GM18507 (cell line): ENCODE measurements at places on chromosomes 7 and 10.

DNA sequence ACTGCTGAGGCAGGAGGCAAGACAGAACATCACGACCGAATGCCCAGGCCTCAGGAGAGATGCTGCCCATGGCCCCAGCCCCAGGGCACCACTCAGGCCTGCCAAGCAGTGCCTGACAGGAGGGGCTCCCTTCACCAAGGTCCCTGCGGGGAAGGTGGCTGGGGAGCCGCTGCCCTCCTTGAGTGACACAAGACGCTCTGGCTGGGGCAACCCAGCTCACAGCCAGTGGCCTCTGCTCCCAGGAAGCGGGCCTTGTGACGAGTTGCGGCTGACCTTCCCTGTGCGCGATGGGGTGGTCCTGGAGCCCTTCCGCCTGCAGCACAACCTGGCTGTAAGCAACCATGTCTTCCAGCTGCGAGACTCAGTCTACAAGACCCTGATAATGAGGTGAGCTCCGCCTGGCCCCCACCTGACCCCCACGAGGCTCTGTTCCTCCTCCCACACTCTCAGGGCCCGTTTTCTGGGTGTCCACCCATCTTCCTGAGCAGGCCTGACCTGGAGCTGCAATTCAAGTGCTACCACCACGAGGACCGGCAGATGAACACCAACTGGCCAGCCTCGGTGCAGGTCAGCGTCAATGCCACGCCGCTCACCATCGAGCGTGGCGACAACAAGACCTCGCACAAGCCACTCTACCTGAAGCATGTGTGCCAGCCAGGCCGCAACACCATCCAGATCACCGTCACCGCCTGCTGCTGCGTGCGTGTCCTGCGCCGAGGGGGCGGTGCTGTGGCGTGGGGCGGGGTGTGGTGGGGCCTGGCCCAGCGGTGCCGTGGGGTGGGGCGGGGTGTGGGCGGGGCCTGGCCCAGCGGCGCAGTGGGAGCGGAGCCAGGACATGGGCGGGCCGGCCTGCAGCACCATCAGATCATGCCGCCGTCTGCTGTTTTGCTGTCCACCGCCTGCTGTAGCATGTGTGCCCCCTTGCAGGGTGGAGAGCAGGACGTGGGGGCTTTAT is 12.8 kb downstream of the ZMIZ2 start:
- no peak for DNase-seq

- no peak for DNase-seq
Observed at GRCh38 chr10:102635377-102635776, 8.9 kb upstream of the TRIM8 start.

GRCh38 chr7:41708581-41709358 is 5.9 kb upstream of the INHBA start:
- no peak for DNase-seq

- DNase-seq, result no peak
Observed at GRCh38 chr10:34489973-34490745, 324.9 kb downstream of the PARD3 start.

- no peak for DNase-seq
Observed at GRCh38 chr7:17247357-17247756, 51.1 kb upstream of the AHR start.

DNA sequence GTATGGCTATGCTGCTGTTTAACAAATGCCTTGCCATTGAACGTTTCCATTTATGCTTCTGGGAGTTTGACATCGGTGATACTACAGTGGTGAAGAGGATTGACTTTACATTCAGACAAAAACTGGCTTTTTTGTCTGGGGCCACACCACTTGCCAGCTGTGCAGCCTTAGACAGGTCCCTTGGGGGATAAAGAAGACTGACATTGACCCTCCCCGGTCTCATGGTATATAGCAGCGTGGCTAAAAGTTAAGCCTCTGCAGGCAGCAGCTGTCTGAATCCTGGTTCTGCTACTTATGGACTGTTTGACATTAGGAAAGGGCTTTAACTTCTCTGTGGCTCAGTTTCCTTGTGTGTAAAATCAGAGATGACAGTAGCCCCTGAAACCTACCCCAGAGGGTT is 42.0 kb upstream of the PTF1A start:
- no peak for DNase-seq

GRCh38 chr7:130960208-130960988 is 226.4 kb upstream of the KLF14 start:
- DNase-seq, result no peak

DNA sequence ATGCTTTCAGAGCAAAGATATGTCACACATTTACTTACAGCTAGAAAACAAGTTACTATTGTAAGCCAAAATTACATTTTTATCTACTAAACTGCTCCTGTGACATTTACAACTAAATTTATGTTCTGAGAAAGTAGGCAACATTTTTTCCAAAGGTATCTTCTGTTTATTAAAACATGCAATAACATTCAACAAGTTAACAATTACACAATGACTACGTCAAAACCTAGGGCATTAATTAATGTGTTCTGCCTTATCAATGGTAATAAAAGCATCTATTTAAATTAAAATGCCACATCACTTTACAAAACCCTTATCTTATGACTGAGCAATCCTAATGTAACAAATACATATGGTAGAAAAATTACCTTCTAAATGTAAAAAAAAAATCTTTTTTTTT is 14.9 kb downstream of the ASZ1 start:
- no peak for DNase-seq

- no peak for DNase-seq
Observed at GRCh38 chr7:108307194-108307593, 149.0 kb downstream of the NRCAM start.

DNA sequence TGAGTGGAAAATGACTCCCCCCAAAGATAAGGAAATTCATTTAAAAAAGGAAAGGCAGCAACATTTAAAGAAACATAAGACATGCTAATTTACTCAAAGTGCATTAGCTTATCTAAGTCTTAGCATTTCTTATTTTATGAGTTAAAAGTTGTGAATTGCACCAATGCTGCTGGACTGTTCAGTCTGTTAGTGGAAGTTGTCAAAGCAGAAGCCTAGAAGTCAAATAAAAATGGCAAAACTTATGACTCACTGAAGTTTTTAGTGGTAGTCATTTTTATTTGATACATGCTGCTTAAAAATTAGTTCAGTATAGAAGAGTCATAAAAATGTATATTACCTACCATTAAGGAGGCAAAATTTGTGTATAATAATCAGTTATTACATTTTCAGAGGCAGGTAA is 90.8 kb upstream of the FGL2 start:
- DNase-seq, result no peak

GRCh38 chr10:73646598-73647041 is 5.3 kb upstream of the MYOZ1 start:
- no peak for DNase-seq

DNA sequence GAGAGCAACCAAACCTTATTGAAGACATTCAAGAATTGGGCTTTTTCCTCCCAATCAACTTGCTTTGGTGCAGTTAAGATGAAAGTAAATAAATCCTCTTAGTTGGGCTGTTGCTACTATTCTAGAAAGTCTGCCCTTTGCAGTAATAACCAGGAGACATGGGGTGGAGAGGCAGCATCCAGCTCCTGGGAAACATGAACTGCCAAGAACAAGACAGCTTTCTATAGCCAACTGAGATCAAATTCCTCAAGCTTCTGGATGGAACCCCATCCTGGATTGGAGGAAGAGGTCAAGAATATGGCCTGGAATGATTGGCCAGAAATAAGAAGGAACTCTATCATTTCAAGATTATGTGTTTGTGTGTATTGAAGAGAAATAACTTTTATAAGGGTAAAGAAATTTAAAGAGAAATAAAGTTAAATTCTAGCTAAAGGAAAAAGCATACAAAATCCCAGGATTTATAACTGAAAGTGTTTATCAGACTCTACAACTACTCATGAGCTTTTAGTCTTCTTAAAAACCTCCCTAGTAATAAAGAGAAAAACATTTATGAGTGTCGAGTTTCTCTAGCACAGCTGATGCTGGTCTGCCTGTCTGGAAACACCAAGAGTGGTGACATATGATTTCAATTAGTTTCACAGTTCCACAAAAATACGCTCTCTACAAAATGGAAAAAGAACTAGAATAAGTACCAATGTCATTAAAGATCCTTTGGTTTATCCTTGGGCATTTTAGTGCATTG is 70.1 kb upstream of the COL1A2 start:
- DNase-seq, result no peak

- no peak for DNase-seq
Observed at GRCh38 chr10:67269828-67270227, 344.0 kb downstream of the LRRTM3 start.

DNA sequence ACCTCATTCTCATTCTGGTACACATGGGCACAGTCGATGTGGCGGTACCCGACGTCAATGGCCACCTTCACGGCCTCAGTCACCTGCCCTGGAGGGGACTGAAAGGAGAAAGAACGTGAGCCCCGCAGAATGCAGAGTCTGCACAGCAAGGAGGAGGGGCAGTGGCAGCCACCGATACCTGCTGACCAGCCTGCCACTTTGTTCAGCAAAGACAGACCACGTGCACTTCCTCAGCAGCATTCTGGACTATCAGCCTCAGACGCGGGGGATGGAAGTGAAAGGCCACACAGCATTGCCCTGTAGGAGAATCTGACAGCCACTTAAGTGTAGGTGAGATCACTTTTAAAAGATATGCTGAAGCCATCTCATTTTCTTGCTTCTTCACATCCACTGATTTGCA is 7.2 kb downstream of the AKR1B1 start:
- no peak for DNase-seq

DNA sequence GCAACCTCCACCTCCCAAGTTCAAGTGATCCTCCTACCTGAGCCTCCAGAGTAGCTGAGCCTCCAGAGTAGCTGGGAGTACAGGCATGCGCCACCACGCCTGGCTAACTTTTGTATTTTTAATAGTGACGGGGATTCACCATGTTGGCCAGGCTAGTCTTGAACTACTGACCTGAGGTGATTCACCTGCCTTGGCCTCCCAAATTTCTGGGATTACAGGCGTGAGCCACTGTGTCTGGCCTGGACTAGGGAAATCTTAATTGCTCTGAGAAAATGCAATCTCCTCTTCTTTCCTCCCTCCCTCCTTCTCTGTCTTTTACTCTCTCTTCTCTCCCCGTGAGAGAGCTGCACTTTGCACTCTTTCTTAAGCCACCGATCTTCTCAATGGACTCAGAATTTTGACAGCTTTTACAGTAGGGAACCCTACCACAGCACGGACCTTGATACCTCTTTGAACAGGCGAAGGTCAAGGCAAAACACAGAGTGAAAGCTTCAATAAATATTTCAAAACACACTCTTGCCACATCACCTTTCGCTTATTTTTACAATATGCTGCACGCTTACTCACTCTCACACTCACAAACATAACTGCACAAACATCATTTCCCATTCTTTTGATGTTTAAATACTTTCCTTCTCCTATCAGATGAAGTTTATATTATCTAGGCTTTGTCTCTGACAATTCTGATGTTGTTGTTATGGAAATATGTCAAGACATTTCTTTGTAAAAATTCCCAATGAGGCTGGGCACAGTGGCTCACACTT is 173.4 kb upstream of the NRP1 start:
- no peak for DNase-seq

DNA sequence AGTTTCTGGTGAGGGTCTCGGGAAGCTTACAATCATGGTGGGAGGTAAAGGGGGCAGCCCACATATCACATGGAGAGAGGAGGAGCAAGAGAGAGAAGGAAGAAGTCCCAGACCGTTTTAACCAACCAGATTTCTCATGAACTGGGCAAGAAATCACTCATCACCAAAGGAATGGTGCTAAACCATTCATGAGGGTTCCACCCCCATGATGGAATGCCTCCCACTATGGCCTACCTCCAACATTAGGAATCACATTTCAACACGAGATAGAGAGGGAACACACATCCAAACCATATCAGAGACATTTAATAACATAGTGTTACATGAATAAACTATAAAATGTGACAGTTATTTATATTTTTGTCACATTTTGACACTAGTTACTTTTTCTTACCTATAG is 214.8 kb upstream of the MAGI2 start:
- DNase-seq, result no peak

GRCh38 chr10:84340187-84340586 is 11.8 kb downstream of the CCSER2 start:
- no peak for DNase-seq

DNA sequence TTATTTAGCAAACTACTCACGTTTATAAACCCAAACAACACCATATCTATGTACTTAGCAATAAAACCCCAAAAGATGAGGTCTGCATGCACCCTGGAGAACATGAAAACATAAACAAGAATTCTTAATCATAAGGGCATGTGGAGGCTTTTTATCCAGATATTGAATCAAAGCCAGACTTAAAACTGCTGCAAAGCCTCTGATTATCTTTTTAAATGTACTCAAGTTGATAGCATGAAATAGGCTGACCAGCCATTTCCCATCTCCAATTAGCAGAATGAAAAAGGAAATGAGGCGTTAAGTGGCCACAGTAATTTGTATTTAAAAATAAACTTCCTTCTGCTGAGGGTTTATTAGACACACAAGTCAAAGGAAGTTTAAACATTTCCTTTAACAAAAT is 48.3 kb downstream of the ITIH5 start:
- DNase-seq, result no peak

GRCh38 chr7:81534446-81534845 is 235.4 kb downstream of the HGF start:
- DNase-seq, result no peak

- DNase-seq, result peak; percentile 20
Observed at GRCh38 chr10:45580371-45581215, 92.0 kb downstream of the ZFAND4 start.

DNA sequence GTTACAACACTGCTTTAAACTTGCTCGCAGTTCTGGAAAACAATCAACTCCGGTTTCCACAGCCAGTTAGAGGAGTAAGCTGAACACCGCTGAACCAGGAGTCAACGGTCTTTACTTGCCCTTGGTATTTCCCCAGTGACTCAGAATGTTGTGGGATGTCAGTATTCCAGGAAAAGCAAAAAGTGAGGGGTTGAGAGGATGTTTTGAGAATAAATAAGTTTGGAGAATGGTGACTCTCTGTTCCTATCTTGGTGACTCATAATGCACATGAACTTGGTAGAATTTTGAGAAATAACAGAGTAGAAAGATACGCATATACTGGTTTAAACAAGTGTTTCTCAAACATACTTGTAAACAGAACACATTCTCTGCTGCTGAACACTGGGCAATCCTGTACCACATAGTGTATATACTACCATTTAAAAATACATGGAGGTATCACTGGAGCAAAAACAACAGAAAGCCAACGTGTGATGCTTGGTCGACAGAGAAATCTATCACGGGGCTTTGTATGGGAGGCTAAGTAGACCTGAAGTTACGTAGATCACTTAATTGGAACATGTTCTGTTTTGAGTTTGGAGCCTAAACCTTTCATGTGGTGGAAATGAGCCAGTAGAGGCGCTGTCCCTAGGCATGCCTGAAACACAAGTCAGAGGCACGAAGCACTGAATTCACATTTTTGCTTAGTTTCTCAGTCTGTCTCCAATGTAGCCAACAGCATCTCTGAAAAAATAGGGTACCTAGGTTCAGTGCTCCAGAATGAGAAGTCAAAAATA is 534.3 kb downstream of the PARD3 start:
- no peak for DNase-seq

DNA sequence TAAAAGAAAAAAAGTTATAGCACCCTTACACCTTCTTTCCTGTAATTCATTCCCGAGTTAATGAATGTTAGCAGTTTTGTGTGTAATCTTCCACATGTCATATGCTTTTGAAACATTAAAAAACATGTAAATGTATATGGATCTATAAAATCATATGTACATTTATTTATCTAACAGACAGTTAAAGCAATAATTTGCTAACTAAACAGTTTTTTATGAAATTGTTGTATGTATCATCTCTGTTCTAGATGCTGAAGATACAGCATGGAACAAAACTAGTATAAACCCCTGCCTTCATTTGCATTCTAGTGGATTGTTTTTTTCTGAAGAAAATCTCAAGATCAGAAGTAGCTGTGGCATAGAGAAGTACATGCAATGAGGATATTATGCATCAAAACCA is 165.0 kb downstream of the POU6F2 start:
- no peak for DNase-seq
